ENCODE measurements at places on chromosomes 2 and 18. TPM values are rescaled to one million over a fixed set of nuclear protein-coding genes. Genes with fewer than 3 reads are reported as not detected.
A peak's percentile ranks its signal among the peaks of the same experiment; 100 is the strongest.

GRCh38 chr2:75523313-75524275 is 37.1 kb downstream of the EVA1A start:
- DNase-seq = no peak

DNA sequence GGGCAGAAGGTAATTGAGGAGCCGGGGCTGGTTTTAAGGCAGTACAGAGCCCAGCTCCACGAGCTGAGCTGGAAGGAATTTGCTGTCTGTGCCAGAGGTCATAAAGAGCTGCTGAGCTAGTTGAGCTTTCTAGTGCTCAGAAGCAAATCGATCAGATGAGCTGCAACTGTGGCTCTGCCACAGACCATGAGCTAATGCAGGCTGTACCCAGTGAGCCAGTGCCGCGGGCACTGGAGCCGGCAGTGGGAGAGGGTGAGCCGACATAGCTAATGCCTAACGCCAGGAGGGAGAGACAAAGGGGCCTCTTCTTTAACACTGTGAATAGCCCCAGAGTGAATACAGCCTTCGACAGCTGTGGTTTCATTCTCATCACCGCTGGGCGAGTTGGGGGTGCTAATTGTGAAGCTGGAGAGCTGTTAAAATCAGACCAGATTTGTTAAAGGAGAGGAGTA is 410.1 kb upstream of the TCF4 start:
- DNase-seq = no peak

DNA sequence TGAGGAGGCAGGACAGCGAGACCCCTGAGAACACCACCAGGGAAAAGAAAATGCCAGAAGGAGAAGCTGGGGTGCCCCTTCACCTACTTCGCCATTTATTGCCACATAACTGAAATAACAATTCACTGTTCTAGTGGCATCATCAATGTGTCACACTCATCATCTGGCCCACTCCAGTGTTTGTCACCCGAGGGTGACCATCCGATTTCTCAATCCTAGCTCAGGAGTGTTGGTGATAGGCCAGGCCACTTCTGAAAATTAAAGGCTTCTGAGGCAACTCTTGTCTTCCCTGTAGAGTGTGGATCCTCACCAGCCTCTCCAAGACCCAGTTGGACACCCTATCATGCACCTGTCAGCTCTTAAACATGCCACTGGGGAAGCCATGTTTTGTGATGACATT is 62.9 kb upstream of the BZW1 start:
- no peak for DNase-seq

DNA sequence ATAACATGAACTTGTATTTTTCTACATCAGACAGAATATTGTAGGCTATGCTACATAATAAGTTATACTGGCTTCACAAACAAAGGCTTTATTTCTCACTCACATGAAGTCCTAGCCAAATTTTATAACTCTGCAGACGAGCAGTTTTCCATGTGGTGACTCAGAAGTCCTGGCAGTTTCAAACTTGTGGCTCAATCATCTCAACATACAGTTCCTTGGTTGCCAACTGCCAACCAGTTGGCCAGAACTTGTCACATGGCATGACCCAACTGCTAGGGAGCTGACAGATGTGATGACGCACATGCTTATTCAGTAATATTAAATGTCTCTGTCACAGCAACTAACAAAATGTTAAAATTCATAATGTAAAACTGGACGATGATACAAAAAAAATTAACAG is 63.8 kb upstream of the ZC3H15 start:
- DNase-seq = peak; percentile 40

The ALPP gene
- not detected for total RNA-seq

The NDC80 gene
- 1.2 TPM for total RNA-seq

The IL1RL1 gene
- 54.0 TPM for total RNA-seq

Data from left cardiac atrium (tissue), 4 donors.